ENCODE measurements at places on chromosomes 13 and 19.

DNA sequence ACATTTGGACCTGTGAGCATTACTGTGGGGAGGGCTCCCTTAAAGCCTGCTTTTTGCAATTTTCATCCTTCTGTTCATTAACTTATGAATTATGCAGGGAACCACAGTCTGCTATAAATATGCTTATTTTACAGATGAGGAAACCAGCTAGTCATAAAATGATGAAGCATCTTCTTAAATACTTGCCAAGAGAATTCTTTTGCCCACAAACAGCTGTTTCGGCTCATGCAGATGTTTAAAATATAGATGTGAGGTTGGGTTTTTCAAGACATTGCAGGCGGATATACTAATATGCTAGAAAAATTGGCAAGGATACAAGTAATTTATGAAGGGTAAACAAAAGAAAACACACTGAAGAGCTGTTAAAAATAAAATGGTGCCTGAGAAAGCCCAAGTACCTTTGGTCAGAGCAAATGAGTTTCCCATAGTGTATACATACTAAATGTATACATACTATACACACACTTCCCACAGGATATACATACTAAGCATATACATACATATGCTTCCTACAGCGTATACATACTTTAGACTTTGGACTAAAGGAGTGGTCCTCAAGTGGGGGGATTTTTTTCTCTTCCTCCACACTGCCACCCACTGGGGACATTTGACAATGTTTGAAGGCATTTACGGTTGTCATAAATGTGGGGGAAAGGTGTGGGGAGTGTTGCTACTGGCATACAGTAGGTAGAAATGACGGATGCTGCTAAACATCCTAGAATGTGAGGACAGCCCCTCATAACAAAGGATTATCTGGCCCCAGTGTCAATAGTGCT is 164.9 kb upstream of the CSNK1A1L start:
- no peak for DNase-seq

GRCh38 chr19:10896851-10897526 is 25.6 kb downstream of the CARM1 start:
- no peak for DNase-seq

- no peak for DNase-seq
Observed at GRCh38 chr19:49976496-49976895, 15.5 kb upstream of the SIGLEC11 start.

DNA sequence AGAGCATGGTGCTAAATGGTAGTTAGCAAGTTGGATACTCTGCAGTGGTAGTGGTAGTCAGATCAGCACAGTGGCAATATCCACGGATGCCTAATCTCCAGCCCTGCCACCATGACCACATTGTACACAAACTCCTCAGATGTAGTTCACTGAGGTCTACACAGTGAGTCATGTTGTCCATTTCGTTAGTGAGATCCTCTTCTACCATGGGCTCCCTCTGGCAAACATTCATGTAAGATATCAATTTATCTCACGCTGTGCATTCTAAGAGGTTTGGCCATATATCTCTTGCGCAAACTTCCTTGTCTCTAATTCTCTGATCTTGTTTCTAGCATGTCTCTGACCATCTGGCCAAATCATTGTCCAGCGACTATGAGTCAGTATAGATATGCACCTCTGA is 58.2 kb downstream of the POLR1D start:
- DNase-seq: no peak

DNA sequence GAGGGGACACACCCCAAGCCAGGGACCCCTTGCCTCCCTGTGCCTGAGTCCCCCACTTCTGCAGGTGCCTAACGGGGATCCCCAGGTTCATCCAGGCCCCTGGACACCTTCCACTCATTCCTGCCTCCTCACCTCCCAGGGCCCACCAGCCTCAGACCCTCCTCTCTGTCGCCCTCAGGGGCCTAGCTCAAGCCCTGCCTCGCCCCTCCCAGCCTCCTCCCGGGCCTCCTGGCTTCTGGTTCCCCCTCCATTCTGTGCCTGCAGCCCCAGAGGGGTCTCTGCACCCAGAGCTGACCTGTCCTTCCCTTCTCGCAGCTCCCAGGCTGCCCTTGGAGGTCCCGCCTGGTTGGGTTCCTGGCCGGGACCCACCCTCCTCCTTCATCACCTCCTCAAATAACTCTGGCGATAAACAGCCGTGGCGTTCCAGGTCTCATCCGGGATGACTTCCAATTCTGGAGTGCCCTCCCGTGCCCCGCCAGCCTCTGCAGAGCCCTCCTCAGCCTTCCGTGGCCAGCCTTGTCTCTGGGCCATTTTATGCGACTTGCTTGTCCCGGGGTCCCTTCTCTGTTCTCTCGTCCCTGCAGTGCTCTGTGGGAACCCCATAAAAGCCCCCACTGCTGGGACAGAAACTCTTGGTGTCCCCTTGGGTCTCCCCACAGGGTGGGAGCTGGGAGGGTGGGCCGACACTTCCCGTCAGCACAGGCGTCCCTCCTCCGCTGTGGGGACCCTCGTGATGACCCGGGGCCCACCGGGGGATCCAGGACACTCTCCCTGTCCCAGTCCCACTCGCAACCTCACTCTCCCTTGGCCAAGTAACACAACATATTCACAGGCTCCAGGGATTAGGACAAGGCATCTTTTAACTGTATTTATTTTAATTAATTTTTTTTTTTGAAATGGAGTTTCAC is 9.2 kb downstream of the JOSD2 start:
- no peak for DNase-seq

DNA sequence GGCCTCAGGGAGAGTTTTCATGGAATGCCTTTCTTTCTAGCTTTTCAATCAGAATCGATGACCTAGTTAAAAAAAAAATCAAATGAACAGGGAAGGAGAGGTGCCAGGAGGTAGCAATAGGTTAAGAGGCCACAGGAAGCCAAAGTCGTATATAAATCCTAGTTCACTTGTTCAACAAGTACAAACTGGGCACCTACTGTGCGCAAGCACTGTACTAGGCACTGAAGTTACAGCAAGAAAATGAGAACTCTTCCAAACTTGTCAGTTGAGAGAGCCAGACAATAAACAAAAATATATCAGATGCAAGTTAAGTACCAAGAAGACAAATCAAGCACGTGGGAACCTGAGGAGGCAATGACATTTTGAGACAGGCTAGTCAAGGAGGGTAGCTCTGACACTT is 6.1 kb downstream of the SUGP2 start:
- DNase-seq: no peak

- no peak for DNase-seq
Observed at GRCh38 chr13:91574766-91575165, 176.3 kb downstream of the GPC5 start.

GRCh38 chr19:23509686-23510450 is 114.6 kb upstream of the ZNF91 start:
- no peak for DNase-seq
